H7 (cell line): ENCODE measurements at places on chromosomes 7 and 10.

DNA sequence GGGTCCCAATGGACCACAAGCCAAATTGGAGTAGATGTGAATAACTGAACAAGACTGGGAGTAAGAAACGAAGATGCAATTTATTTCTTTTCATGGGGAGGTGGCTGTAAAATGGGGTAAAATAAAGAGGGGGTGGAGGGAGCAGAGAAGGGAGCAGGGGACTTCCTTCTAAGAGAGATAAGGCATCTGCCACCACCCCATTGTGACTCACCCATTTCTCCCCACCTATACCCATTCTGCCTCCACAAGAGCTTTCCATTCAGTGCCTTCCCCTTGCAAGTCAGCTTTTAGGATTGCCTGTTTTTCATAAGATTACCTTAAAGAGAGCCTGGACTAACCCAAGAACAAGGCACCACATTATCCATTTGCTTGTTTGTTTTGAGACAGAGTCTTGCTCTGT lies 87.1 kb upstream of the PAX2 start:
- DNase-seq: peak; percentile 20

DNA sequence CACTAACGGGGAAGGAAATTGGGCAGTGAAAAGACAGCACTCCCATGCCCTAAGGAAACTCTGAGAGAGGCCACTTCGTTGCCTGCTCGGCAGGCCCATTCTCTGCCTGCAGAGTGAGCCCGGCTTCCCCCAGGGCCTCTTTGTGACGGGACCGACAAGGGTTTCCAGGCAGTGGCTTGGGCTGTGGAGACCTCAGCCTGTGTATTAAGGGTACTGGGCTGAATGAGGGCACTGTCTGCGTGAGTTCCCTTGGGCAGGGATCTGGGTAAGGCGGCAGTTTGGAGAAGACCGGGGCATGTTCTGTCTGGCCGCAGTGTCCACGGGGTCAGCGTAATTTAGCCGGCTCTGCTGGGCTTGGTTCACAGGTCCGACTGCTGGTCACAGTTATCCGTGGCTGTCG lies 237.2 kb downstream of the MGMT start:
- DNase-seq: no peak

- DNase-seq: peak; percentile 94
Measured at GRCh38 chr7:44847509-44847919, 373 bp downstream of the H2AZ2 start.

- no peak for DNase-seq
Measured at GRCh38 chr7:94970085-94970576, 62.7 kb downstream of the PPP1R9A start.

GRCh38 chr7:19814776-19815175 lies 41.4 kb upstream of the TMEM196 start:
- DNase-seq: no peak

- DNase-seq: no peak
Measured at GRCh38 chr7:7104971-7105370, 77.4 kb upstream of the C1GALT1 start.

DNA sequence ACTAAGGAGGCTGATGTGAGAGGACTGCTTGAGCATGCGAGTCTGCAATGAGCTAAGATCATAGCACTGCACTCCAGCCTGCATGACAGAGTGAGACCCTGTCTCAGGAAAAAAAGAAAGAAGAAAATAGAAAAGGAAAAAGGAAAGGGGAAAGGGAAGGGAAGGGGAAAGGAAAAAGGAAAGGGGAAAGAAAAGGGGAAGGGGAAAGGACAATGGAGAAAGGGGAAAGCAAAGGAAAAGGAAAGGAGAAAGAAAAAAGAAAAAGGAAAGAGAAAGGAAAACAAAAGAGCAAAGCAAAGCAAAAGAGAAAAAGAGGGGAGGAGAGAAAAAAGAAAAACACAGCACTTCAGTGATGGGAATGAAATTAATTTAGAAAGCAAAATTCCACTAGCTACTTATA lies 179.3 kb downstream of the SRPK2 start:
- no peak for DNase-seq

GRCh38 chr10:124300224-124300623 lies 118.5 kb downstream of the OAT start:
- DNase-seq: no peak

DNA sequence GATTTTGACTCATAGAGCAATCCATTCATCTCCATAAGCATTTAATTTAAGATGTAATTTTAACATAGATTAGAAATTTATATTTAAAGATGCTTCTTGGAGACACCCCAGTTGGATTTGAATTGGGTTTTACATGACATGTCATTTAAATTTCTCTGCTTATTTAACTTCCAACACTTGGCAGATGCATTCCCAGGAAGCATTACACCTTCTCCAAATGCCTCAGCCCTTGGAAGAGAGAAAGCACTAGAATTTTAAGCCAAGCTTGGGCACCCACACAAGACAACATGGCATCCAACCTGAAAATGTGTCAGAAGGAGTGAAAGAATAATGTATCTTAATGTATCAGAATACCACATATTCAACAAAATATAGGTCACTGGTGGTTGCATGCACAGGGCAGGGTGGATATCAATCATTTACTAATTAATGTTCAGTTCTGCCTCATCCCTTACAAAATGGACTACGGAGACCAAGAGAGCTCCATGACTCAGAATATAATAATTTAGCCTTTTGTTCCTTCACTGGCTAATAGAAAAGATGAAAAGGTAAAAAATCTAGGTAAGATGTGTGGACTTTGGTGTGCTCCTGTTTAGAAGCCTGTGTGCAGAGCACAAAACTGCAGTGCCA lies 541.7 kb upstream of the SORCS1 start:
- DNase-seq: no peak

- DNase-seq: no peak
Measured at GRCh38 chr7:112069879-112070321, 136.3 kb downstream of the DOCK4 start.
